ENCODE measurements at places on chromosomes 12 and 14.

- no peak for DNase-seq
Observed at GRCh38 chr12:101696251-101697196, 916 bp upstream of the CHPT1 start.

DNA sequence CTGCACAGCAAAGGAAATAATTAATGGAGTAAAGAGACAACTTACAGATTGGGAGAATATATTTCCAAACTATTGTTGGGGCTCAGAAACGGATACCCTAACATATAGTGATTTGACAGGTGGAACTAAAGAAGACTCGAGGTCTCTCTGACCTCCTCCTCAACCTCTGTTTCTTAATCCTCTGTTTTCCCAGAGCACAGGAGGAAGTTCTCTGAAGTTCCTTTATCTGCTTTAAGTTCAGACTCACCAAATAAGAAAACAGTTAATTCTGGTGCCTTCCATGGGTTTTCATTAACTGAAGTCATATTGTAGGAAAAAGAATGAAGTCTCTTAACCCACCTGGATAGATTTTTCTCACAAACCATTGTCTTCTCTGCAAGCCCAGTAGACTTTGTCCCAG lies 29.2 kb downstream of the CLEC2D start:
- DNase-seq, result no peak

DNA sequence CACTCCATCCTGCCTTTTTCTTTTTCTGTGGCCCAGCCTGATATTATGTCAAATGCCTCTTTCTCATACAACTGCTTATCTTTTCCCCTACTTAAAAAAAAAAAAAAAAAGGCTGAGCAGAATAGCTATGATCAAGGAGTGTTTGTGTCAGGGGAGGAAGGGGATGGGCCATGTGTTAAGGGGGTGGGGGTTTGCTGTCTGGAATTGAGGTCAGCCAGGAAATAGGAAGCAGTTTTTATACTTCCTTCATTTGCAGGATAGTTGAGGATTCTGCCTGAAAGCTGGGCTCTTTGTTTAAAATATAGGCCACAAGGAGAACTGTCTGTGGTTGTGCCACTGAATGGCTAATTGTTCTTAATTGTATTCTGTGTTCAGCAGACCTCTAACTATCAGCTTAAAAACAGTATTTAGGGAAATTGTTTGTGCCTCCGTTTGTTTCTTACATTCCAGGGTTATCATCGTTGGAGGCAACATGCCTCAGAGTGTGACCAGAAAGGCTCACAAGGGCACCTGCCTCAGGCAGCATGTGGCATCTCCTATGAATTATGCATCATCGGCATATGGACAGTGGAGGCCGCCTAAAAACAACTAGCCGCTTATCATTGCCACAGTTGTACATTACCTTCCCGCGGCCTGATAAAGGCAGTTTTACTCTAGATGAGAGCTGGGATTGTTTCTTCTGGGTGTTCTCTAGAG lies 96.0 kb downstream of the SRGAP1 start:
- no peak for DNase-seq

GRCh38 chr14:69475194-69475818 lies 9.2 kb upstream of the PLEKHD1 start:
- no peak for DNase-seq

- no peak for DNase-seq
Observed at GRCh38 chr12:108799401-108800243, 57.8 kb downstream of the SSH1 start.

GRCh38 chr12:127169321-127170181 lies 1097.4 kb upstream of the TMEM132C start:
- no peak for DNase-seq

DNA sequence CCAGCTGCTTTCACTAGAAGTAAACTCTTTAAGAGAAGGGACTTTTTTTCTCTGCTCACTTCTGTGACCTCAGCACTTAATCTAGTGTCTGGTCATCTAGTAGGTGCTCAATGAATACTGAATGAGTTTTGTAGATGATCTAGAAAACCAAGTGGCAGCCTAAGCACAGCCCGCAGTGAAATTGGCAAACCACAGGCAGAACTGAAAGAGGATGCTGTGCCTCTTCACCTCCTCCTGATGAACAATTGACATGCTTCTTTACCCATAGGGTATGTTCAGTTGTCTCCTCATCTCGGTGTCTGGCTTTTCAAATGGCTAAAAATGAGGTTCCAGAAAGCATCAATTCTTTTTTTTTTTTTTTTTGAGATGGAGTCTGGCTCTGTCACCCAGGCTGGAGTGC lies 399.5 kb downstream of the RMST start:
- no peak for DNase-seq

DNA sequence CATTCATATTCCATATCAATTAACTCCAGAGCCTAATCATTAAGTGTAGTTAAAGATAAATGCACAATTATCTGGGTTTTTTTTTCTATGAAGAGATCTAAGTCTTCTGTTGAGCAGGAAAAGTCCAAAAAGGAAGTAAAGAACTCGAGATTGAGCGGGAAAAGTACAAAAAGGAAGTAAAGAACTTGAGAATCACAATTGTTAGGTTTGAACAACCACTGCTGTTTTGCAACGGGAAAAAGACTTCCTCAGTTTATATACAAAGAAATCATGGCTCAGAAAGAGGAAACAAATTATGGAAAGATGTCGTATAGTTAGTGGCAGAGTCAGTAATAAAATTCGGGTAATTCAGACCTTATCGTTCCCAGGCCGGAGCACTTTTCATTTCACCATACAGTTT lies 63.3 kb downstream of the PPP1R12A start:
- DNase-seq, result no peak

GRCh38 chr14:29925101-29925722 lies 2.4 kb downstream of the PRKD1 start:
- no peak for DNase-seq

DNA sequence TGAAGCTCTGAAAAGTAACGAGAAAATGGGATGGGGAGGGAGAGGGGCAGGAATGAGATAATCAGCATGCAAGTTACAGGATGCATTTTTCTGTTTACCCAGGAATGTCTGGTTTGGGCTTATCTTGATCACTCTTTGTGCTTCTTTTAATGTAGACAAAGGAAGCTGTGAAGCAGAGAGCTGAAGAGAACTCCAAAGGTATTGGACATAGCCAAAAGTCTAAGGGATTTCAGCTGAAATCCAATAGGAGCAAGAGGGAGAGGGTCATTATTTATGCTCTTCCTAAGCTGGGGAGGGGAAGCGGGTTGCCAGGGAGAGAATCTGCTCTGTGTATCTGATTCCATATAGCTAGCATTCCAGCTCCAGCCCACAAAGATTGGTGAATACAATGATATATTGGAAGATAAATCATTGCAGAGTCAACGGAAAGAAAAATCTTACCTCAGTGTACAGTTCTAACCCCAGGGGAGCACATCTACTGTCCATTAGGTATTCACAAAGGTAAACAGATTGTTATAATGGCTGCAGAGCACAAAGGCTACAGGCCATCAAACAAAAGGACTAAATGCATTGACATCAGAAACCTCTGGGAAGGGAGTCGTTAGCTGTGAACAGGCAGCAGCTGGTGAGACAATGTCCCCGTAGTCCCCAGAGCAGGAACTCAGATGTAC lies 61.0 kb upstream of the PELI2 start:
- no peak for DNase-seq

- DNase-seq, result no peak
Observed at GRCh38 chr14:69079188-69079742, 73.7 kb downstream of the DCAF5 start.

- peak; percentile 60 for DNase-seq
Observed at GRCh38 chr14:50520947-50521815, 11.2 kb downstream of the MAP4K5 start.

- DNase-seq, result no peak
Observed at GRCh38 chr14:61563880-61564617, 131.3 kb upstream of the HIF1A start.

DNA sequence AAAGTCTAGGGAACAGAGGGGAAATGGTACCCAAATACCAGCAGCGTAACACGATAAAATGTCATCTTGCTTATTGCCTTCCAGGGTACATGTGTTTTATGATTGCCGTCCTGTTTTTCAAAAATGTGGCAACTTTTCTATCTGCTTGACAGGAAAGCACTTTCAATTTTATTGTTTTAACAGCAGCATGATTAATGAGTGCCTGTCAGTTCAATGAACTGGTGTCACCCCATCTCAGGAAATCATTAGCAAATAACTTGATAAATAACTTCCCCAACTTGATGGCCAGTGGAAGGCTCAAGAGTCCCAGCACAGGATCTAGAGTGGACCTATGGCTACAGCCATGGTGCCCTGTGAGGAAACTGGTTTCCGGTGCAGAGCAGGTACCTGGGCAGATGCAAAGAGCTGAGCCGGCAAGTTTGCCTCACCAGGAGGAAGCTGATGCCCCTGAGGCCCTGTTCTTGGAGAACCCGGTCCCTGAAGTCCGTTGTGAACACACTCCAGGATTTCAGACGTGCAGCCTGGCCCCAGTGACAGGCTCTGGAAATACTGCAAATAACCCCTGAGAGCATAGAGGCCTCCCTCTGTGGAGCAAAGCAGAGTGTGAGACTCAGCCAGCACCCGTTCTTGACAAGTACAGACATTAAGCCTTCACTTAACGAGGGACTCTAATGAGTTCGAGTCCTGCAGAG lies 173.5 kb upstream of the SFSWAP start:
- no peak for DNase-seq

DNA sequence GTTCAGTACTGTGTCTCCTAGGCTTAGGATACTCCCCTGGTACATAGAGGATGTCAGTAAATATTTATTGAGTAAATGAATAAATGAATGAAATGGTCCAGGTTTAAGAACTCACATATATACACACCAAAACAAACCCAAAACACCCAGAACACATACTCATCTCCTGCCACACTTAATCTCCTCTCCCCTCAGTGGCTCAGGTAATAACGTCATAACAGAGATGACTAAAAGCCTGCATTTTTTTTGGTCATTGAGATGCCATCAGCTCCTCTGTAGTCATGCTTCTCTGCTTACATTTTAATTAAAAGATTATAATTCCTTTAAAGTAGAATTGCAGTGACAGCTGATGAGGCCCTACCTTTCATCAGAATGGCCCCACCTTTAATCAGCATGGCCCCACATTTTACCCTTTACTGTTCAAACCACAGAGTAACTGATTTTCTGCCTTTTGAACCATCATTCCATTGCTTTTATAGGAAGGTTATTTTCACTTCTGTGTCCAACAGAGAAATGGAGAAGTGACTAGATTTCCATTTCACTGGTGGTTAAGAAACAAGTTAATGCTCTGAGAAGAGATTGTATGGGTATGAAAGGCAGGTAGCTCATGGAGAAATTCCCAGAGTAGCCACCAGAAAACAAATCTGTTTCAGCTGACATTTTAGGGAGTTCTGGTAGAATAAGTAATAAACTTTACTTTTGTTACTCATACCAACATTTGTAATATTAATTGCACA lies 193.4 kb upstream of the ATP2B1 start:
- no peak for DNase-seq

- no peak for DNase-seq
Observed at GRCh38 chr12:26519462-26519861, 313.5 kb downstream of the ITPR2 start.

- no peak for DNase-seq
Observed at GRCh38 chr12:120115066-120115465, 1.5 kb downstream of the RAB35 start.

DNA sequence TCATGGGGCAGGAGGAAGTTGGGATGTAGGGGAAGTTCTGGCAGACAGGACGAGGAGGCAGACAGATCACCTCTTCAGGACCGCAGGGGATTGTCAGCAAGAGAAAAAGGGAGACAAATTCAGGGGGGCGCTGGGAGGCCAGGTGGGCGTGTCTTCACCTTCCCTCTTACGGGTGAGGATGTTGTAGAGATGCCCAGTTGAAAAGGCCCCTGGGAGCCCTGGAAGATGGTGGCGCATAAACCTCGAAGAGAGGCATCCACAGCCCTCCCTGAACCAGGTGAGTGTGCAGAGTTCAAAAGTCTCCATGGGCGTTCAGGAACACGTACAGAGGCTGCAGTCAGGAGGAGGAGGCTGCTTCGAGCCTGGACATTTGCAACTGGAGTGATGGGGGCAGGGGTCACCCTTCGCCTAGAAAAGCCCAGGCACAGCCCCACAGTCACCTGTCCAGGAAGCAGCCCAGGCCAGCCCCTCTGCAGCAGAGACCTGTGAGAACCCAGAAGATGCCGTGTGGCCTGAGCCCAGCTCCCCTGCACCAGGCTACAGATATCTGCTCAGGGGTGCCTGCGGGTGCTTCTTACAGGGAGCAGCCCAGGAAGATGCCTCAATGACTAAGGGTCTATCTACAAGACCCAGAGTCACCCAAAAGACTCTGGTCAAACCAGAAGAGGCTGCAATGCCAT lies 74.4 kb downstream of the PRIMA1 start:
- DNase-seq, result no peak

DNA sequence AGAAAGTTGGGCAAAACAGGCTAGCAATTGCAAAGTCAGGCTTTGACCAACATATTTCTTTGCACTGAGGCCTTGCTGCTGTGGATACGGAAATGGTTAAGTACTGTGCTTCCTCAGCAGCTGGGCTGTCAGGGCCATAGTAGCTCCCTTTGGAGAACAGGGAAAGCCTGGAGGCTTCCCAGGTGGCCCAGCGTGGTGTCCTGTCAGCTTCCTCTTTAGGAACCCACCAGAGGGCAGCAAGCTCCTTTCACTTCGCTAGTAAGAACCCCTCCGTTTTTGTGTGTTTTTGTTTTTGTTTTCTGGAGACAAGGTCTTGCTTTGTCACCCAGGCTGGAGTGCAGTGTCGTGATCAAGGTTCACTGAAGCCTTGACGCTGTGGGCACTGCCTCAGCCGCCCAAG lies 1.7 kb upstream of the CFAP251 start:
- no peak for DNase-seq

- no peak for DNase-seq
Observed at GRCh38 chr12:101939306-101939705, 61.9 kb downstream of the DRAM1 start.

GRCh38 chr14:99240627-99241324 lies 31.2 kb downstream of the BCL11B start:
- peak; percentile 40 for DNase-seq

- no peak for DNase-seq
Observed at GRCh38 chr14:95690815-95691214, 4.6 kb downstream of the TCL1B start.

GRCh38 chr12:86837246-86837645 lies 581.1 kb upstream of the MGAT4C start:
- DNase-seq, result no peak

- no peak for DNase-seq
Observed at GRCh38 chr12:122668268-122668667, 34.9 kb downstream of the HCAR2 start.

DNA sequence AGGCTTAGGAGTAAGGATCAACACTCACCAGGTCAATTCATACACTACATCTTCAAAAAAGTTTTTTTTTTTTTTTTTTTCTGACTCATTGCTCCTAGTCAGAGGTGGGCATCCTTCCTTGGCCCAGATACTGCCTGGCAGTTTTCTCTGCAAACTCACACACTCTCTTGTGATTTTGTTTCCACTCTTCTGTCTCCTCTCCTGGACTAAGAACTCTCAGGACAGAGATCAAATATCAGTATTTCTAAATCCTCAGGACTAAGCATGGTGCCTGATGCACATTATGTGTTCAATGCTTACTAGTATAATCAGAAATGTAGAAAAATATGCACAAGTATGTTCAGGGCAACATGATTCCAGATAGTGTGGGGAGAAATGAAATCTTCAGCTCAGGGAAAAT lies 10.2 kb upstream of the PAH start:
- no peak for DNase-seq

- DNase-seq, result peak; percentile 61
Observed at GRCh38 chr14:64983439-64984310, 3.0 kb upstream of the FNTB start.
